GM23338 (cell line): ENCODE measurements at places on chromosomes 12 and 14. TPM values are rescaled to one million over a fixed set of nuclear protein-coding genes. Genes with fewer than 3 reads are reported as not detected.

Gene ANKRD33
- total RNA-seq: 0.27 and 1.7 TPM in 2 replicates

DNA sequence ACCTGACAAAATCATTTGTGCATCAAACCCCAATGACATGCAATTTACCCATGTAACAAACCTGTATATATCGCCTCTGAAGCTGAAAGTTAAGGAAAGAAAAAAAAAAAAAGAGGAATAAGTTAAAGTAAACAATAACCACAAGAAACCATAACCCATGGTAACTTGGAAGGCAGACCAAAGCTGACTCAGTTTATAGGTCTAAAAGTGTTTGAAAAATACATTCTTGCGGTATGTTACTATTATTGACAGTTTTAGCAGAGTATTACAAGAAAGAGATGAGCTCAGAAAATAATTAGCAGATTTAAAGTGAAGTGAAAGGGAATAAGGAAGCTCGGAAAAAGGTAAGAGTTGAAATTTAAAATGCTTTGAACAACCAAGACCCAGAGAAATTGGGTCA lies 34.4 kb upstream of the MGAT4C start:
- H3K4me1 ChIP-seq: no peaks in the 10 kb centered on the region
- DNase-seq: no peak
- H3K27me3 ChIP-seq: no peaks in the 10 kb centered on the region
- H3K36me3 ChIP-seq: no peaks in the 10 kb centered on the region
- no peak overlapping the region for H3K27ac ChIP-seq

Gene PFDN5
- 199 and 225 TPM in 2 replicates for total RNA-seq

DNA sequence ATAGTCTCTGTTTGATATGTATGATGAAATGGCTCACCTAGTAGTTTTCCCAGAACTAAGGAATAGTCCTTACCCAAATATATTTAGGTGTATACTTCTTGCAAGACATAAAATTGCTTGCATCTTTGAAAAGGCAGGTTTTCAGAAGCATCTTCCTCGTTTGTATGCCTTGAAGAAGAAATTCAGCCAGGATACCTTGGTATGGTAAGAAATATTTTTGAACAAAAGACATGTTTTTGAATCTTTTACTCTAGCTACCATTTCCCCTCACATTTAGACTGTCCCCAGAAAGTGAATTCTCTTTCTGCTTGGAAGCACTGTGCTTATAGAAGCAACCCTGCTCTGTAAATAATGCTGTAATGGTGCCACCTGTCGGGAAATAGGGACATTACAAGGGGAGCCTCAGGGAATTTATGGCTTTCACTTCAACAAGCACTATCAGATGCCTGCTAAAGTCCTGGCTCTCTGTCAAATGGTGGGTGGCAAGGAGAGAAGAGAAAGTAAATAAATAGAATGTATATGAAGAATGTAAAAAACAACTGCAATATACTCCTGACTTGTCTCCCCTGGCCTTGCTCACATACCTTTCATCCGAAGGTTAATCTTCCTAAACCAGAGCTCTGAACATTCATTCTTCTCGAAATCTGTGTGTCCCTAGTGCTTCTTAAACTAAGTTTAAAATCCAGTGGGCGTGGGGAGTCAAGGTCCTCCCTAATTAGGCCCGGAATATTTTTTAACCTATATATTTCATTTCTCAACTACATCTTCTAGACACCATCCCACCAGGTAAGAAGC lies 6.1 kb downstream of the CCDC184 start:
- H3K4me3 ChIP-seq: no peak overlapping the region
- H3K27me3 ChIP-seq: peaks cover 43% of the 10 kb centered on the region
- peaks cover 13% of the 10 kb centered on the region for H3K4me1 ChIP-seq

Gene C12orf54
- total RNA-seq: not detected in 2 replicates

GRCh38 chr12:5273709-5274108 lies 158.2 kb upstream of the NTF3 start:
- no peaks in the 10 kb centered on the region for H3K36me3 ChIP-seq
- DNase-seq: no peak
- no peak overlapping the region for H3K4me3 ChIP-seq
- H3K27ac ChIP-seq: no peak overlapping the region
- peaks cover under 1% of the 10 kb centered on the region; the same call in 1 of the 2 replicates for H3K4me1 ChIP-seq

DNA sequence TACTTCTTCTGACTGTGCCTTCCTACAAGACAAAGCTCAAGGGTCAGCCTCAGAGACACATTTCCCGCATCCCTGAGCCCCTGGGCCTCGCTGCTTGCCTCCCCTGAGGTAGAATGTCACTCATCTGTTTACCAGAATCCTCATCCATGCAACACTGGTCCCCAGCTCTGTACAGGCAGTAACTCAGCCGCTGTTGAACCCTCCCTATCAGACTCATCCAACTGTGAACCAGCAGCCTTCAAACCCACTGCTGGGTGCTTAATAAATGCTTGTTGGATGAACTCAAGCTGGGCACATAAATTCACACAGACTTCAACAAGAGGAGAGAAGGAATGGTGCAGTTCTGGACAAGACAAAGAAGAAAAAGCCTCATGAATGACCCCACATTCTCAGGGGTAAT lies 6.1 kb downstream of the NT5DC3 start:
- H3K36me3 ChIP-seq: peaks cover 6% of the 10 kb centered on the region; the same call in 1 of the 2 replicates
- no peak overlapping the region for H3K4me3 ChIP-seq
- H3K27me3 ChIP-seq: peaks cover 6% of the 10 kb centered on the region
- DNase-seq: no peak
- H3K27ac ChIP-seq: 0 out of 2 replicates have a peak overlapping the region, but pooled peaks have one; percentile 26

GRCh38 chr14:66965831-66966230 lies 223.4 kb upstream of the GARIN2 start:
- no peaks in the 10 kb centered on the region for H3K27me3 ChIP-seq
- H3K27ac ChIP-seq: no peak overlapping the region
- no peaks in the 10 kb centered on the region for H3K4me1 ChIP-seq
- DNase-seq: no peak
- H3K4me3 ChIP-seq: no peak overlapping the region

GRCh38 chr14:69712599-69713088 lies 54.3 kb upstream of the SRSF5 start:
- peak overlapping the region; percentile 86 for H3K27ac ChIP-seq
- H3K27me3 ChIP-seq: no peaks in the 10 kb centered on the region
- H3K36me3 ChIP-seq: no peaks in the 10 kb centered on the region
- peak overlapping the region; percentile 10 for H3K4me3 ChIP-seq

Gene TAS2R31
- total RNA-seq: 6.1 and 12.9 TPM in 2 replicates

DNA sequence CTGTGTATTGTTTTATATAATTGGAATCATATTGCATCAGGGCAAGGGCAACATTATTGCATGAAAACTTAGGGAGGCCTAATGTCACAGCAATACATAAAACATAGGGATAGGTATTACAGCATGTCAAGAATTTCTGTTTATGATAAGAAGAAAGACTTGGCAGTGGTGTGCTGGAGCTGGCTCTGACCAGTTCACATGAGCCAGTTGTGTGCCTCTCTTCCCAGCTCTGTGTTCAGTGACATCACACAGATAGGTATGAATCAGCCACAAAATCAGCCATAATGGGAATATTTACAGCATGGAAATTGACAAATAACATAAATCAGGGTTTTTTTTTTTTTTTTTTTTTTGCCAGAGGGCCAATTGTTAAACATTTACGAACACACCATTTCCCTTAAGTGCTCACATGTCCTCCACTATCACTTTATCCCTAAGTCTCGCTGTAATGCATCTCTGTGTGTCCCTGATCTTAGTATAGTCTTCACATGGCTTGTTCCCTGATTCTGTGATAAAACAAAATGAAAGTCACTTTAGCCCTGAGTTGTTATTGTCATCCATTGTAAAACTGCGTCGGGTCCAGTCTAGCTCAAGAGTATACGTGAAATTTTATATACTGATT lies 31.9 kb upstream of the ACSM4 start:
- no peaks in the 10 kb centered on the region for H3K4me1 ChIP-seq
- no peaks in the 10 kb centered on the region for H3K36me3 ChIP-seq
- no peak for DNase-seq
- no peak overlapping the region for H3K4me3 ChIP-seq
- no peaks in the 10 kb centered on the region for H3K27me3 ChIP-seq
- H3K27ac ChIP-seq: no peak overlapping the region

Gene ZNF705A
- not detected in 2 replicates for total RNA-seq

Gene CCDC196
- total RNA-seq: not detected in 2 replicates

GRCh38 chr12:26809611-26810285 lies 23.2 kb downstream of the ITPR2 start:
- no peaks in the 10 kb centered on the region for H3K27me3 ChIP-seq
- no peak overlapping the region for H3K27ac ChIP-seq
- DNase-seq: no peak
- no peak overlapping the region for H3K4me3 ChIP-seq

Gene KLRC1
- total RNA-seq: not detected in 2 replicates

Gene PLEKHD1
- total RNA-seq: 0.28 and 0.35 TPM in 2 replicates

GRCh38 chr12:94245631-94246383 lies 97.4 kb downstream of the PLXNC1 start:
- H3K4me3 ChIP-seq: no peak overlapping the region
- no peak for DNase-seq
- H3K27me3 ChIP-seq: no peaks in the 10 kb centered on the region

Gene DIO3
- total RNA-seq: 0.28 TPM in 1 of 2 replicates, not detected in the other

DNA sequence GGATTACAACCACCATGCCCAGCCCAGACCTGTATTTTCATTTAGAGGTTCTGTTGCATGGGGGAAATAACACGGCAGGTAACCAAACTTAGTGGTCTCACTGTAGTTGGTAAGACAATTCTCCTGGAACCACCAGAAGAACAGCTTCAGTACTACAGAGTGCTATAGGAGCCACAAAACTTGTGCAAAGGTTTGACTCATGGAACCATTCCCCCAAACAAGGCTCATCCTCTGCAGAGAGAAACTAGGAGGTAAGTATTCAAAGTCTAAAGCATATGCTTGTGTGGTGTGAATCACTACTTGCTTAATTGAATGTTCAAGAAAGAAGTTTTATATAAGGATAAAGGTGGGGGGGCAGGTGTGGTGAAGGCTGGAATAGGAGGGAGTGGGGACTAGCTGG lies 58.7 kb downstream of the GNS start:
- H3K27me3 ChIP-seq: no peaks in the 10 kb centered on the region
- no peaks in the 10 kb centered on the region for H3K36me3 ChIP-seq
- DNase-seq: no peak
- no peaks in the 10 kb centered on the region for H3K4me1 ChIP-seq

Gene PPP1R3E
- 0.66 and 2.3 TPM in 2 replicates for total RNA-seq

GRCh38 chr14:75842551-75842950 lies 139.2 kb downstream of the TGFB3 start:
- peaks cover 15% of the 10 kb centered on the region; the same call in 1 of the 2 replicates for H3K4me1 ChIP-seq
- no peaks in the 10 kb centered on the region for H3K36me3 ChIP-seq
- H3K27ac ChIP-seq: no peak overlapping the region; the same call in 1 of the 2 replicates
- no peak for DNase-seq

- no peaks in the 10 kb centered on the region for H3K4me1 ChIP-seq
- H3K27me3 ChIP-seq: no peaks in the 10 kb centered on the region
- no peak for DNase-seq
- no peak overlapping the region for H3K4me3 ChIP-seq
These were observed 16.3 kb upstream of the NAV3 start for GRCh38 chr12:77814386-77814785.

GRCh38 chr14:29906256-29906870 lies 21.3 kb downstream of the PRKD1 start:
- no peak for DNase-seq
- no peak overlapping the region for H3K4me3 ChIP-seq
- no peaks in the 10 kb centered on the region for H3K27me3 ChIP-seq

GRCh38 chr14:22767323-22767589 lies 768 bp downstream of the OXA1L start:
- H3K27me3 ChIP-seq: no peaks in the 10 kb centered on the region
- H3K36me3 ChIP-seq: peaks cover 37% of the 10 kb centered on the region
- peak overlapping the region; percentile 69 for H3K4me3 ChIP-seq
- DNase-seq: no peak
- 0 out of 2 replicates have a peak overlapping the region, but pooled peaks have one; percentile 4 for H3K27ac ChIP-seq

Gene GALC
- total RNA-seq: 10.9 and 12.9 TPM in 2 replicates

GRCh38 chr12:113043240-113043639 lies 13.3 kb upstream of the DTX1 start:
- H3K4me3 ChIP-seq: no peak overlapping the region
- H3K4me1 ChIP-seq: no peaks in the 10 kb centered on the region
- no peaks in the 10 kb centered on the region for H3K27me3 ChIP-seq
- H3K36me3 ChIP-seq: no peaks in the 10 kb centered on the region
- DNase-seq: no peak

Gene RNASE3
- total RNA-seq: not detected in 2 replicates

DNA sequence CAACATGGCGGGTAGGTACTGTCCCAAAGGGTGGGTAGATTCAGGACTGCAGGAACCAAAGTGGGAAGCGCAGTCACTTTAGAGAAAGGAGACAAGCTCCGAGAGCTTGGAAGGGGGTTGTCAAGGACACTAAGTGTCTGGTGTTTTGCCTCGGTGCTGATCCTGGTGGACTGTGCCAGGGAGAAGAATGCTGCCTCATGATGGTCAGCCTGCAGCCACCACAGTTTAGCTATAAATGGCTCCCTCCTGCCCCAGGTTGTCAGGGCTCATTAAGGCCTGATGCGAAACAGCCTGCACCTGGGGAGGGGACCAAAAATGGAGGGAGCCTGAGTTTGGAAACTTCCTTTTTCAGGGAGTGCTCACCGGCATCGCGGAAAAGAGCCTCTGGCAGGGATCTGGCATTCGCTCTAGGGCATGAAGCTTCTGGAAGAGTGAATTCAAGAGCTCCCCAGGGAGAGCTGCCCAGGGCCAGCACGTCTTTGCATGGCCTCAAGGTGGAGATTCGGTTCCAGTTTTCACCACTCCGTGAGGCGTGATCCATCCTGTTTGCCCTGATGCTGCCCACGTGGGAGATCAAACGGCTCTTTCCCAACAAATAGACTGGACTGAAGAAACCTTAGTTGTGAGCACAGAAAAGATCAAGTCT lies 164.0 kb downstream of the FOXN3 start:
- DNase-seq: peak; percentile 57
- H3K36me3 ChIP-seq: no peaks in the 10 kb centered on the region

GRCh38 chr14:28719130-28719529 lies 47.5 kb upstream of the FOXG1 start:
- no peak overlapping the region for H3K4me3 ChIP-seq
- H3K4me1 ChIP-seq: no peaks in the 10 kb centered on the region
- H3K36me3 ChIP-seq: no peaks in the 10 kb centered on the region
- DNase-seq: no peak
- H3K27ac ChIP-seq: no peak overlapping the region

Gene ASIC1
- total RNA-seq: 1.5 and 1.6 TPM in 2 replicates

- H3K27ac ChIP-seq: no peak overlapping the region
- no peaks in the 10 kb centered on the region for H3K36me3 ChIP-seq
- no peaks in the 10 kb centered on the region for H3K27me3 ChIP-seq
- DNase-seq: no peak
- no peak overlapping the region for H3K4me3 ChIP-seq
- no peaks in the 10 kb centered on the region for H3K4me1 ChIP-seq
These were observed 163.7 kb upstream of the CLEC14A start for GRCh38 chr14:38419579-38419978.

Gene MED13L
- 73.6 and 90.7 TPM in 2 replicates for total RNA-seq

Gene NEUROD4
- 0.07 TPM in 1 of 2 replicates, not detected in the other for total RNA-seq

Gene ZBTB42
- total RNA-seq: 4.4 and 7.5 TPM in 2 replicates

DNA sequence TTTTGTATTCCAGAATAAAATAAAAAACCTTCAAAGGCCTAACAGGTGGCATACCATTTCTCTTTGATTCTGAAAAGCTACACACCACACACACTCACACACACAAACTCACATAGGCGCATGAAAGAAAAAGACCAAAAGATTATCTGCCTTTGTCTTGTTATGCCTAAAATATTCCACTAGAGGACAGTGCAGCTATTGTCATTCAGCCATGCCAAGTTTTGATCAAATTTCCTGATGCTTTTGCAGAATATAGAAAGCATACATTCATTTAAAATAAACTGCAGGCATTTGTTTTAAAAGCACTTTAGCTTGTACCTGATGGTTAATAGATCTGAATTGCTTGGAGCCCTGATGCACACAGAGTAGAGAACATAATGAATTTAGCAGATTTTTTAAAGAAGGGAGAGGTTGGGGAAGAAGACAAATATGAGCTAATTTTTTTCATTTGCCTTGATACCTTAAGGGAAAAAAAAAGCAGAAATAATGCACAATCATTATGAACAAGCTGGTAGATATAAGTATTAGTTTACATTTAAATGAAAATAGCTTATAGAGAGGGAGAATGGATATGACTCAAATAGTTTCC lies 1766.9 kb upstream of the SEL1L start:
- H3K36me3 ChIP-seq: no peaks in the 10 kb centered on the region
- no peaks in the 10 kb centered on the region for H3K27me3 ChIP-seq
- DNase-seq: peak; percentile 47

Gene LALBA
- not detected in 2 replicates for total RNA-seq
